ENCODE measurements at places on chromosomes 12 and 14.

DNA sequence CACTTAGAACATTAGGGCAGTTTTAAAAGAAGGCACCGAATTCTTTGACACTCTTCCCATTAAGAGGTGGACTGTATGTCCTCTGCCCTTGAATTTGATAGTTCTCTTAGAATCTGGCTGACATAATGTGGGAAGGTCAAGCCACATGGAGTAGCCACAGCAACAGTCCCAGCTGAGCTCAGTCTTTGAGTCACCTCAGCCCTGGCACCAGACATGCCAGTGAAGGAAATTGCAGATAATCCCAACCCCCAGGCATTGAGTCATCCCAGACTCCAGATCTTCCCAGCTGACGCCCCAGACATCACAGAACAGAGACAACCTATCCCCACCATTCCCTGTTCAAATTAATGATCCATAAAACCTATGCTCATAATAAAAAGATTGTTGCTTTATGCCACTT is 83.4 kb downstream of the GTF2A1 start:
- no peak for DNase-seq

DNA sequence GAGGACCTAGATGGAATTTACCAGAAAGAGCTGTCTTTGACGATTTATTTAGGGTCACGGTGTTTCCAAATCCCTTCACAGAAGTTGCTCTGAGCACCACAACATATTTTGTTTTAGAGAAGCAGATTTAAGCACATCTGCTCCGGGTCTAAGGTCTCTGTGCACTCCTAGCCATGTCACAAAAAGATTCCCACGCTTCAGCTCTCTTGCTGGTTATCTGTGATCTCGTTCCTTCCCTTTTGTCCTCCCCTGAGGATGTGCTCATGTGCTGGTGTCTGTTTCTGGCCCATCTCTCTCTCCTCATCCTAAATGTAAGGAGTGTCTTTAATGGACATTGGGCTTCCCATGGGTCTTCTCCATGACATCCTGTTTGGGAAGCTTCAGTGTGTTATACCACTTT is 53.7 kb upstream of the GNPNAT1 start:
- DNase-seq: no peak

DNA sequence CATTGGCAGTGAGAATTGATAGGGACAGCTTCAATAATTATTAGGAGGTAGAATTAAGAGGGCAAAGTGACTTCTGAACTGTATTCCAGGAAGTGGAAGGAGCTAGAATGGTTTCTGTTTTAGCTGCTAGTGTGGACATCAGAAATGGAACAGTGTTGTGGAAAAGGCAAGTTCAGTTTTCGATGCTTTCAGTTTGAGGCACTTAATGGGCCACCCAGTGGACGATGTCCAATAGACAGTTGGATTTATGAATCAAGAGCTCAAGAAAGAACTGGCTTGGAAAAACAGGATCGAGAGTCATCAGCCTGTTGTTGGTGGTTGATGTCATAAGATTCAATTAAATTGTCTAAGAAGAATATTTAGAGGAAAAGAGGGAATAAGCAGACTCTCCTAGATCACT is 136.3 kb downstream of the DYRK2 start:
- no peak for DNase-seq

DNA sequence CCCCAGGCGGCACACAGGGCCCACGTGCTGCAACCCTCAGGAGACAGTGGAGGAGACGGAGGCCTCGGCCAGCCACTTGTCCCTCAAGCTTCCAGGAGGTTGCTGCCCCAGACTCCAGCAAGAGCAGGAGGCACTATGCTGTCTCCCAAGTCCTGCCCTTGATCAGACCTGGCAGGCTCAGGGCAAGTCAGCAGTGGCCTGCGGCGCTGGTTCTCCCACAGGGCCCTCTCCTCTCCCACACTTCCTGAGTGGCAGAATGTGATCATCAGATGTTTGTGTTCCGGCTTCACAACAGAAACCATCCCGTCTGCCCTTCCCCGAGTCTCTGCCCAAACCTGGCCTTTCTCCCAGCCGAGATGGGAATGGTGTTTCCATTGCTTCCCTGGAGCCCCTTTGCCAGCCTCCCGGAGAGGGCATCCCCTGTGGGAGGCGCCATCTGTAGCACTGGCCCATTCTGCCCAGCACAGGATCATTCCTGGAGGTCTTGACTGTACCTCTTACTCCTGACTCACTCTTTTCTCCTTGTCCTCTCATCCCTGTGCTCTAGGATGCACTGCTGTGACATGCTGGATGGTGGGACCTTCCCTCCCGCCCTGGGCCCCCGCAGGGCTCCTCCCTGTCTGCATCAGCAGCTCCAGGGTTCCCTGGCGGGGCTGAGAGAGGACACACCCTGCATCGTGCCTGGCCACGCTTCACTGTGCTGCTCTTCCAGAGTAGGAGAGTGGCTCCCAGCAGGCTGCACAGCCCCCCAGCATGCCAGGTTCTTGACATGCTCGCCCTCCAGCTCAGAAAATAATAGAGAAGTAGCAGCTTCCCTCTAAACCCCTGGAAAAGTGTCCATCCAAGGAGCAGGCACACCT is 114.7 kb upstream of the FKBP4 start:
- DNase-seq: no peak

GRCh38 chr12:57754411-57755193 is at the start of gene MARCHF9:
TSS of gene MARCHF9 (plus strand) at chr12:57755103. CDS start at chr12:57755529, 426 bp downstream.
- peak; percentile 83 for DNase-seq

- no peak for DNase-seq
These were observed 26.7 kb upstream of the ETNK1 start for GRCh38 chr12:22598141-22598762.

- DNase-seq: no peak
These were observed 11.6 kb downstream of the TIMELESS start for GRCh38 chr12:56437430-56438176.

GRCh38 chr14:35750202-35750904 is 58.7 kb downstream of the RALGAPA1 start:
- no peak for DNase-seq

DNA sequence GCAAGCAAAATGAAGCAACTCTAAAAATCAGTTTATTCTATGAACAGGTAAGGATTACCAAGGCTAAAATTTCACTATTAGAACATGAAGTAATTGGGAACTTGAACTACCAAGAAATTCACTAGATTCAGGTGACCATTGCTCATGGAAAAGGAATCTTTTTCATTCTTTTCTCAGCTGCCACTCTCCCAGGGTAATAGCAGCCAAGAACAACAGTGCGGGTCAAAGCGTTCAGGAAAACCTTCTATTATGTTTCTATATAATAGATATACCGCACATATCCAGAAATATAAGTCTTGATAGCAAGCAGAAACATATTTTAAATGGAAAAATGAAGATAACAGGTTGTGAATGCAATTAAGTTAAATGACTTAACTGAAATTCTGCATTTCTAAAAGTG is 125.6 kb downstream of the NELL2 start:
- no peak for DNase-seq

DNA sequence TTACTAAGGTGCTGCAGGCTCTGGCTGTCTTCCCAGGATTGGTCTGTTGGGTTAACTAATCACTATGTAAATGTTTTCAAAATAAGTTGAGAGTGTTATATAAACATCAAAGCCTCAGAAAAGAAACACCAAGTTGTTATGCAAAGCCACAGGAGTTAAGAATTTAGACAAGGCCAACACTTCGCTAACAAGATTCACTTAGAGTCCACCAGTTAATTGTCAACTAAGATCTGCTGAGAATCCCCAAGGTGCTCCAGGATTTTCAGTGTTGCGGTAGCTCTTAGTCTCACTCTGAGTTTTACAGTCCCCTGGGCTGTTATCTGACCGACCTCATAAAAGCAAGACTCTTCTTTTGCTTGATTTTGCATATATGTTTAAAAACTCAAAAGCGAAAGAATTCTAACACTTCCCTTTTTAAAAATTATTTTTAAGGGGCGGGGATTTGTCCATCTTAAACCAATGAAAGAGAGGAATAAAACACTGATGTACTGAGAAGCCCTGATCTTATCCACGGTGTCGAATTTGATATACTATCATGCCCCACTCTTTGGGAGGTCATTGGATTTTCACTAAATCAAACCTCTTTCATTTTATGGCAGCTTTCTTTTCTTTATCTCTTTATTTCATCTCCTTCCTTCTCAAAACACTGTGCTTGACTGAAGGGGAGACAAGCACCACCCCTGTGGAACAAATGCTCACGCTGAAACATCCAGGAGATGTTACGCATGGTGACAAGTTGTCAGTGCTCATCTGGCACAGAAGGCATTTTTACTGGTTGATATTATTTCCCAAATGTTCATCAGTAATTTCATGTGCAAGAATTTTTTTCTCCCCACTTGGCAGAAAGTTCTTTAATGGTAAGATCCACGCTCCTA is 7.0 kb downstream of the NIN start:
- no peak for DNase-seq

GRCh38 chr14:64737391-64738280 is 33.4 kb downstream of the PLEKHG3 start:
- no peak for DNase-seq

DNA sequence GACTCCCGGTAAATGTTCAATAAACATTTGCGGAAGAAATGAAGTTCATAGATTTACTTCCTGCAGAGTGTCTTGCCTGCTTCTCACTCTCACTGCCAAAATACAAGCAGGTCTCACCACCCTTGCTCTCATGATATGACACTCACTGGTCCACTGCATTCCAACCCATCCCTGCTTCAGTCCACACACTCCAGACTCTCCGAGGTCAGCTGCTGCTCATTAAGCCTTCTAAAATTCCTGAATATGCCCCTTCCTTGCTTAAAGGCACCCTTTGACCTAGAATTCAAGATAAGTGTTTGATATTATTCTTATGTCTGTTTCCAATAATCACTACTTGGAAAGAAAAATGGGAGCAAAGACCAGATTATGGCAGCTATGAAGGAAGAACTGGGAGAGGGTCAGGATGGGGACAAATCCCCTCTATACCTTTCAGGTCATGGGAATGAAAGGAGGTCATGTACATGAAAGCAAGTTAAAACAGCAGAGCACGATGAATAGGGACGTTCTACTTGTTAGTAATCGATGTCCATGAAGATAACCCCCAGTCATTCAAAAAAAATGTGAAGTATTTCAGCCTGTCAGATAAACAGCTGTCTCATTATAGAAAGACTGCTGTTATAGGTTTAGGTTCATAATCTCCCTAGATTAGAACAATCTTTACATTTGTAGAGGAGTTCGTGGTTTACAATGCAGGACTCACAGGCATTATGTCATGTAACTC is 10.5 kb upstream of the NID2 start:
- no peak for DNase-seq

All from activated effector memory CD4-positive, alpha-beta T cell treated with Interleukin-2 at 50 U/mL for 16 hours (primary cell).